ENCODE measurements at places on chromosomes 6 and 20.

GRCh38 chr6:107192830-107193229 lies 77.5 kb upstream of the BEND3 start:
- DNase-seq = no peak

GRCh38 chr6:20109526-20109925 lies 102.7 kb downstream of the MBOAT1 start:
- DNase-seq = no peak

DNA sequence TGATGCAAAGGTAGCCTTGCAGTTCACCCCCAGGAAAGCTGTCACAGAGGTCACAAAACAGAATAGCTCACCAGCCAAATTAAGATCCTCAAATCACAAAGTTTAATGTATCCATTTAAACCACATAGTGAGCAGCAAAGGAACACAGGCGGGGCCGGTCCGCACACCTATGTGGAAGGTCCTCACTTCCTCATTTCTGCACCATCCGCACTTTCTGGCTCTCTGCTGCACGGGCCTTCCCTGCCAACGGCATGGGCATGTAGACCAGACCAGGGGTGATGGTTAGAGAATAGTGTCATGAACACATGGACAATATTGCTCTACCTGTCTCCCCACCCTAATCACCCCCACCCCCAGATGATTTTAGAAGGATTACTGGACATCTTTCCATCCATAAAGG lies 12.1 kb upstream of the TBXT start:
- DNase-seq = no peak

GRCh38 chr20:20624914-20625313 lies 87.5 kb downstream of the RALGAPA2 start:
- no peak for DNase-seq

GRCh38 chr6:111573892-111574797 lies 31.5 kb downstream of the TRAF3IP2 start:
- no peak for DNase-seq

DNA sequence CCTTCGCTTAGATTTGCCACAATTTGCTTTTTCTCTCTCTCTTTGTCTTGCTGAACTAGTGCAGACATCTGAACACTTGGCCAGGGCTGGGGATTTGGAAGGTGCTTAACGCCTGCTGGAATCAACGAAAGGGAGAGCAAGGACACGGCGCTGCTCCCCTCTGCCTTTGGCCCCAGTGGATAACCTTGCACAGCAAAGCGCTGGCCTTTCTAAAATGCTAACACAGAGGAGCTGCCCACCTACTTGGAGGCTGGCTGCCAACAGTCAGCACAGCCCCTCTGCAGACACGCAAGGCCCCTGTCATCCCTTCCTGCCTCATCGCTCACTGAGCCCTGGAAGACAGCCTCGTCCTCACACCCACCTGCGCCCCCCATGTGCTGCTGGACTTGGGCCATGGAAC lies 37.5 kb downstream of the C20orf203 start:
- no peak for DNase-seq

DNA sequence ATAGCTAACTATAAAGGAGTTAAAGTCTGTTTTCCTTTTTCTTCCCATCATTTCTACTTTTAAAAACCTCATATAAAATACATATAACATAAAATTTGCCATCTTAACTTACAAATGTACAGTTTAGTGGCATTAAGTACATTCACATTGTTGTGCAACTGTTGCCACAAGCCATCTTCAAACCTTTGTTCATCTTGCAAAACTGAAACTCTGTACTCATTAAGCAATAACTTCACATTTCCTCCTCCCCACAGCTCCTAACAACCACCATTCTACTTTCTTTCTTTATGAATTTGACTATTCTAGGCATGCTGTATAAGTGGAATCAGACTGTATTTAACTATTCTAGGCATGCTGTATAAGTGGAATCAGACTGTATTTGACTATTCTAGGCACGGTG lies 4.5 kb downstream of the CCDC170 start:
- no peak for DNase-seq

DNA sequence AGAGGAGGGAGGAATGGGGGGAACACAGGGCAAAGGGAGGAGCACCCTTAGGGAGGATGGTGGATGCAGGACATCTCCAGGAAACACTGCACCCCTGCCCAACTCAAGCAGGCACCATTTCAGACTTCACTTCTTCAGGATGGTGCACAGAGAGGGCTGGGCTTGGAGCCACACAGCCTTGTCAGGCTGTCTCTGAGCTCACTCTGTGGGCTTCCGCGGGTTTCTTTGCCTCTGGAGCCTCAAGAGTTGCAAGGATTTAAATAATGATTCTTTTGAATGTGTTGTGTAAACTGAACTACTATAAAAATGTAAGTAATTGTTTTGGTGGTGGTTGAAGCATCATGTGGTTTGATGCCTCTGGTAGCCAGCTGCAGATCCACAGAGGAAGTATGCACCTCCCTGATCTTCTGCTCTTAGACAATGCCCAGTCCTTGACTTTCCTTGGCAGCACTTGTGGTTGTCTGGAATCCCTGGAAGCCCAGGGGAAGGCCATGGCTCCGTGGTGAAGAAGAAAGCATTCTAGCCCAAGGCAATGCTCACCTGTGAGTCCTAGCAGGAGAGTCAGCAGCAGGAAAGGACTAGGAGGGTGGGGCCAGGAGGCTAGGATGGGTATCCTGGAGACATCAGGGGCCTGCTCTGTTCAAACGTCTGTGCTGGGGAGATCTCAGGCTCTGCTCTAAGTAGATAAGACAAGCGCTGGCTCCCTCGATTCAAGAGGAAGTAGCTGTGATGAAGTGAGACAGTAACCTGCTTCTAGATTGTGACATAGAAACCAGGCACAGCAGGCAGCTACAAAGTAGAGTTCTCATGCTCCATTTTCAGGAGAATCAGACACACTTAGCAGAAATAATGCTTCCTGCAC lies 50.2 kb upstream of the SIRPG start:
- DNase-seq = peak; percentile 2

- no peak for DNase-seq
Measured at GRCh38 chr6:85118652-85119235, 331.1 kb upstream of the NT5E start.

- DNase-seq = no peak
Measured at GRCh38 chr6:42742116-42742894, 3.6 kb downstream of the TBCC start.

DNA sequence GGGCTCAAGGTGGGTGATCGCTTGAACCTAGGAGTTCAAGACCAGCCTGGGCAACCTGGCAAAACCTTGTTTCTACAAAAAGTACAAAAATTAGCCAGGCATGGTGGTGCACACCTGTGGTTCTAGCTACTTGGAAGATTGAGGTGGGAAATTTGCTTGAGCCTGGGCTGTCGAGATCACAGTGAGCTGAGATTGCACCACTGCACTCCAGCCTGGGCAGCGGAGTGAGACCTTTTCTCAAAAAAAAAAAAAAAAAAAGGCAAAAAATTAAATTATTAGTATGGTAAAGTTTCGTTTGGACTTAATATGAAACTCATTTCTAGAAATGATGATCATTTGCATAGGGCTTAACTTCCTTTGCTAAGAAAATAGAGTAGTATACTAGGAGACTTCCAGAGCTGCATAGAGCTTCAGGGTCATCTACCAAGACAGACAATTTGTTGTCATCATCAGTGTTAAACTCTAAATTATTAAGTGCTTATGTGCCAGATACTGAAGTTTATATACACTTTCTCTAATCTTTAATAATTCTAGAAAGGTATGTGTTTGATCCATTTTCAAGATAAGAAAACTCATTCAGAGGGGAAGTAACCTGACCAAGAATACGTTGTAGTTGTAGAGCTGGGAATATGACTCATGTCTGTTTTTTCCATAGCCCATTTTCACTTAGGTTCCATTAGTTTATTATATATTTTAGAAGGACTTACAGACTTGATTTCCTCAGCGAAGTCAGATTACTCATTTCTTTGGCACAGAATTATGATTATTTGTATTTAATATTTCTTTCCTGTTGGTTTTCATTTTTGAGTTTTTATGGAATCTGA lies 84.5 kb downstream of the SLC16A10 start:
- DNase-seq = no peak
